ENCODE measurements at places on chromosomes 7 and 10. TPM values are rescaled to one million over a fixed set of nuclear protein-coding genes. Genes with fewer than 3 reads are reported as not detected.

DNA sequence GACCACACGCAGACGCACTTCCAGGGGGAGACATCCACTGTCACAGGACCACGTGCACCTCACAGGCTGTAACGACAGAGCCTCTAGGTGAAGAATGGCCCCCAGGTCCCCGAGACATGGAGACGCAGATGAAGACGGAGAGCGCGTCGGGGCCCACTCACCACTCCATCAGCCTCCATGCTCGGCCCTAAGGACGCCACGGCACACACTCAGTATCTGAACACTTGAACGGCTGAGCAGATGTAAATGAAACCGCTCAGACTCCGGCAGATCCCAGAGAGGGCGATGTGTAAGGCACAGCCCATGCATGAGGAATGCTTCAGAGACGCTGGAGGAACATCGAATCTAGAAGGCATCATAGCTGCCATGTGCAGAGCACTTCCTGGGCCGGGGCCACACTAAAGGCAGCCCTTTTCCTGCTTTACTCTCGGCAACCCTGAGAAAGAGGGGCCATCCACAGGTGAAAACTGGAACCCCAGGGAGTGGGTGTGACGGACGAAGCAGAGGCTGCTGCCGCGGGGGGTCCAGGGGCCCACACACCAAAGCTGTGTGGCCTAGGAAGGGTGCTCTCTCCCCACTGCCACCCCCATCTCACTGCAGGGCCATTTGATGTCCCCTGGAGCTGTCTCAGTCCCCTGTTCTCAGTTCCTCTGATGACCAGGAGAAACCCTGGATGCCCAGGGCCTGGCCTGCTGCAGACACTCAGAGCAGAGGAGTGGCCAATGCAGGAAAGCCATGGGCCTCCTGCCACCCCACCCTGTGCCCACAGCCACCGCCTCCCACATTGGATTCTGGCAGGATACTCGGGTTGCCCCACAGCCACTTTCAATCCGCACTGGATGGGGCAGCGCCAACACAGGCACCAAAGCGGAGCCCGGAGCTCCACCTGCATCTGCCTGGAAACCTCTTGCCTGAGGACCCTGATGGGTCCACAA, 253.8 kb downstream of the MAD1L1 start:
- no peak for DNase-seq
- H3K4me3 ChIP-seq, result no peak overlapping the region
- peaks cover 2% of the 10 kb centered on the region for H3K4me1 ChIP-seq
- H3K36me3 ChIP-seq, result no peaks in the 10 kb centered on the region
- no peak overlapping the region for H3K27ac ChIP-seq
- no peaks in the 10 kb centered on the region for H3K27me3 ChIP-seq

DNA sequence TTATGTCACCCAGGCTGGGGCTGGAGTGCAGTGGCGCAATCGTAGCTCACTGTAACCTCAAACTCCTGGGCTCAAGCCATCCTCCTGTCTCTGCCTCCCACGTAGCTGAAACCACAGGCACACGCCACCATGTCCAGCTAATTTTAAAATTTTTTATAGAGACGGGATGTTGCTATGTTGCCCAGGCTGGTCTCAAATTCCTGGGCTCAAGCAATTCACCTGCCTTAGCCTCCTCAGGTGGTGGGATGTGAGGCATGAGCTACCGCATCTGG, 123.2 kb upstream of the PARD3 start:
- no peaks in the 10 kb centered on the region for H3K4me1 ChIP-seq
- DNase-seq, result no peak
- no peak overlapping the region for H3K4me3 ChIP-seq
- no peak overlapping the region for H3K27ac ChIP-seq

GRCh38 chr7:52925332-52925731, 110.1 kb upstream of the POM121L12 start:
- H3K36me3 ChIP-seq, result no peaks in the 10 kb centered on the region
- no peaks in the 10 kb centered on the region for H3K27me3 ChIP-seq
- no peak overlapping the region for H3K27ac ChIP-seq

DNA sequence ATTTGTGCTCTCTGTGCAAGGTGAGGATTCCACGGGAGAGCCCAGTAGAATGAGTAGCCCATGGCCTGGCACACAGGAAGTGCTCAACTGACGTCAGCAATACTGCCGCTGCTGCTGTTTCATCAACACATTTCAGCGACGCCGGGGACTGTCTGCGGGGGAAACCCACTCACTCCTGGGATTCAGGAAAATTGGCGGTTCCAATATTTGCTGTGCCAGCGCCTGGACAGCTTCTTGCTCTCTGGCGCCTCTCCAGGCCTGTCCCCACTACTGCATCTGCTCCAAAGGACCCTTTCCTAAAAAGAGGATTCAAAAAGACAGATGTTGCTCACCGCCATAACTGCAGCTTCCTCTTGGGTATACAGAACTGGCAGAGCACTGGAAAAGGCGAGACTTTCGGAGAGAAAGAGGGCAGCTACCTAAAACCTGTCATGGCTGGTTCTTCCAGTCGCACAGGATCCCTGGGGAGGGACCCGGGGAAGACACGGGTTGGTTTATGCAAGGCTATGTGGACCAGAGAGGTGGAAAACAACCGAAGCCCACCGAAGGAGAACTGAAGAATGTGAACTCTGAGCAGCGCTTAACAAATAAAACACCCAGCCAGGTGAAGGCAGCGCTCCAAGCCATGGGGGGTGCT, 39.7 kb upstream of the ENO4 start:
- no peaks in the 10 kb centered on the region for H3K4me1 ChIP-seq
- no peak overlapping the region for H3K27ac ChIP-seq
- DNase-seq, result no peak
- H3K4me3 ChIP-seq, result no peak overlapping the region
- H3K27me3 ChIP-seq, result no peaks in the 10 kb centered on the region

GRCh38 chr7:23783115-23783514, 73.1 kb downstream of the STK31 start:
- H3K4me3 ChIP-seq, result no peak overlapping the region
- no peaks in the 10 kb centered on the region for H3K4me1 ChIP-seq
- no peak for DNase-seq
- H3K27ac ChIP-seq, result no peak overlapping the region
- no peaks in the 10 kb centered on the region for H3K27me3 ChIP-seq

GRCh38 chr10:33224251-33224965, 110.1 kb downstream of the NRP1 start:
- no peak for DNase-seq
- H3K4me1 ChIP-seq, result no peaks in the 10 kb centered on the region
- no peaks in the 10 kb centered on the region for H3K27me3 ChIP-seq
- H3K36me3 ChIP-seq, result peaks cover 8% of the 10 kb centered on the region
- H3K27ac ChIP-seq, result no peak overlapping the region

- no peak overlapping the region for H3K4me3 ChIP-seq
- H3K27me3 ChIP-seq, result peaks cover 4% of the 10 kb centered on the region
- H3K27ac ChIP-seq, result no peak overlapping the region
- DNase-seq, result no peak
- H3K4me1 ChIP-seq, result no peaks in the 10 kb centered on the region
- H3K36me3 ChIP-seq, result no peaks in the 10 kb centered on the region
These were observed 3.3 kb upstream of the ATP6V0A4 start for GRCh38 chr7:138801256-138801655.

DNA sequence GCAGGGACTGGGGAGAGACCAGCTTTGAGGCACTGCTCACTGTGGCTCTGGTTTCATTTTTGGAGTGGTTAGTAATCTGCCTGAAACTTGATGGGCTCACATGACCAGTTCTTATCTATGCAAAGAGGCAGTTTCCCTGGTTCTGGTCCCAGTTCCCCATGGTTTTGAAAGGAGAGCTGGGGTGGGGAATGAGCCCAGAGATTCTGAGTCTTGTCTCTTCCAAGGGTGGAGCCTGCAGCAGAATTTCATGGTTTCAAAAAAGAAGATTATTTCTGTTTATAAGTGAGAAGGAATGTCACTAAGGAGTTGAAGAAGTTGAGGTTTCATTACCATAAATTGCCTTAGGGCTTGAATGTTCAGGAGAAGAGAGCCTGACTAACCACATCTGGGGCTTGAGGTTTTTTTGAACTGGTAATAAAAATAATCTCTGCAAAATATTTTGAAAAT, 190.2 kb upstream of the HABP2 start:
- DNase-seq, result no peak
- no peaks in the 10 kb centered on the region for H3K4me1 ChIP-seq
- no peak overlapping the region for H3K27ac ChIP-seq
- no peak overlapping the region for H3K4me3 ChIP-seq
- H3K27me3 ChIP-seq, result no peaks in the 10 kb centered on the region

DNA sequence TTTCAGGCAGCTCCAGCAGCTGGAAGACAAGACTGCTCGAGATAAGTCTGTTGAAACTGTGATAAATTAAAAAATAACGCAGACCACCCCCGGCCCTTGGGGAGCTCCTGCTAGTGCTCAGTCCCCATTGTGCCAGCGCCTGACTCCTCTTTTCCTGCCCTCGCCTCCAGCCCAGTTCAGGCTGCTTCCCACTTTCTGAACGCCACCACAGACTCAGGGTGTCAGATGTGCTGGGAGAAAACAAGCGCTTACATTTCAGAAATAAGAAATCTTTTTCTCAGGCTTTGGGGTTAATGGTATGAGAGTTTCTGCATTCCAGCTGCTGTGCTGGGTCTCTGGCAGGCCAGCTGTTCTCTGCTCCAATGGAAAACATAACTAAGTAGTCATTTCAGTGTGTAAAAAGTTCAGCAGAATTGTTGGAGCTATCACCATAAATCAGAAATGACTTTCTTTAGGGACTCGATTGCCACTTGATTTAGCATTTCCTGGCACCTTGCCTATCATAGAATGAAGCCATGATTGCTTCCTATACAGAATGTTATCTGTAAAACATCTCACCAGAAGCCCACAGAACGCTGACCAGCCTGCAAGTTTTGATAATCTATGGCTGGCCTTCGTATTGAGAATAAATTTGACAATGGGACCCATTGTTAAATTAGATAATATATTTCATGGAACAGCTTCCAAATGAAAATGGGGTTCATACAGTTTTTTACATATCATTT, 257.0 kb upstream of the ZNF32 start:
- H3K36me3 ChIP-seq, result no peaks in the 10 kb centered on the region
- H3K27me3 ChIP-seq, result no peaks in the 10 kb centered on the region
- no peak overlapping the region for H3K4me3 ChIP-seq
- H3K4me1 ChIP-seq, result no peaks in the 10 kb centered on the region
- DNase-seq, result no peak

DNA sequence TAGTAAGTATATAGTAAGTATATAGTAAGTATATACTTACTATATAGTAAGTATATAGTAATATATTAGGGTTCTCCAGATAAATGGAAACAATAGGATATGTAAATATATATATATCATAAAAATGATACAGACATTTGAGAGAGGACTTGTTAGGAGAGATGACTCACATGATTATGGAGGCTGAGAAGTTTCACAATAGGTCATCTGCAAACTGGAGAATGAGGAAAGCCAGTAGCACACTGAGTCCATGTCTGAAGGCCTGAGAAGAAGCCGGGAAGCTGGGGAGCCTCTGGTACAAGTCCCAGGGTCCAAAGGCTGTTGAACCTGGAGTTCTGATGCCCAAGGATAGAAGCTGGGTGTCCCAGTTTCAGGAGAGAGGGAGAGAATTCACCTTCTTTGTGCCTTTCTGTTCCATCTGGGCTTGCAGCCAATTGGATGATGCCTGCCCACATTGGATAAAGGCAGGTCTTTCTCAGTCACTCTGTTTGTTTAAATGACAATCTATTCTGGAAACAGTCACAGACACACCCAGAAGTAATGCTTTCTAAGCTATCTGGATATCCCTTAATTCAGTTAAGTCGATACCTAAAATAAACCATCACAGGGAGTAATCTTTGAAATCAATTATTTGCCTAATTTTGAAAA, 205.5 kb upstream of the CDC14C start:
- no peaks in the 10 kb centered on the region for H3K27me3 ChIP-seq
- no peaks in the 10 kb centered on the region for H3K4me1 ChIP-seq
- DNase-seq, result no peak
- H3K36me3 ChIP-seq, result no peaks in the 10 kb centered on the region
- H3K4me3 ChIP-seq, result no peak overlapping the region

NKX2-3 gene
- total RNA-seq, result not detected

GBX1 gene
- total RNA-seq, result not detected

TMEM184A gene
- total RNA-seq, result 1.6 TPM

TMEM229A gene
- total RNA-seq, result not detected

LRIT1 gene
- not detected for total RNA-seq
